Fibroblast of mammary gland (primary cell): ENCODE measurements at places on chromosomes 3 and 15.

DNA sequence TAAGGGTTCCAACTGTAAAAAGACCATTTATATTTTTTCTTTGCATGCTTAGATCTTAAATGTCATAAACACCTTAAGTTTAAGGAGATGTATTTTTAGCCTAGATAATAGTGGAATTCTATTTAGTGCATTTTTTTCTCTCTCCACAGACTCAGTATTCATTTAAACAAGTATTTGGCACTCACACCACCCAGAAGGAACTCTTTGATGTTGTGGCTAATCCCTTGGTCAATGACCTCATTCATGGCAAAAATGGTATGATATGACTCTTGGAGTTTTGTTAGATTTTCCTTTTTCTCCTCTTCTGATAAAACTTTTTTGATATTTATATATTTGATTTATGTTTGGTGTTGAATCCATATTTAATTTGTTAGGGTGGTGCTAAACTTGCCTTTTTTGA lies 7.3 kb downstream of the KIF23 start:
- no peak for DNase-seq

DNA sequence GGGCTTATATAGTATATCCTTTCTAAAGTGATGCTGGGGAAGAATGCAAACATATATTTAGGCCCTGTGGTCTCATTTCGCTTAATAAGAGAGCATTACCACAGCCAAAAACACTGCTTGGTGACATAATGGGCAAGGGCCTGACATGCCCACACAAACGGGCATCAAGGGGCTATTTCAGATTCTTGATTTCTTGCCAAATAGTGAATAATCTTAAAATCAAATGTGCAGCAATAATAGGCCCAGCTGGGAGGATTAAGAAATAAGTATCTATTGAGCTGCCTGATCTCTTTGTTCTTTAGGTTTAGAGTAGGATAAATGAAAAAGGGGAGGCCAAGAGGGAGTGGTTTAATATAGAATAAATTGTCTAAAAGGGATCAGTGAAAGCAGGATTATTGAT lies 241.0 kb upstream of the GBE1 start:
- no peak for DNase-seq

DNA sequence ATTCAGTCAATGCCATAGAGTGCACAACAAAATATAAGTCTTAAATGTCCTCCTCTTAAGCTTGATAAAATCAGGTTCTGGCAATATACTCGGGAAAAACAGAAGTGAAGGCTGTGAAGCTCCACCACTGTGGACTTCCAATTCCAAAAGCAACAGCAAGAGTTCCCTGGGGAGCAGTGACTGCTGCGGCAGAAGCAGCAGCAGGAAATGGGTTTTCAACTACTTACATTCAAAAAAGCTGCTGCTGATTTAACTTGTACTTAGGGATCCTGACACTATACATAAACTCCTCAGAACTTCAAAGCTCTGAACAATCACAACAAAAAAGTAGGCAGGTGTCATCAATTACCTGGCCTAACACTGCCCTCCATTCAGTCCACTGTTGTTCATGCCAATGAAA lies 4.7 kb downstream of the CEP152 start:
- peak; percentile 46 for DNase-seq

- DNase-seq, result no peak
These were observed 293.8 kb downstream of the IGSF11 start for GRCh38 chr3:118740722-118741290.

DNA sequence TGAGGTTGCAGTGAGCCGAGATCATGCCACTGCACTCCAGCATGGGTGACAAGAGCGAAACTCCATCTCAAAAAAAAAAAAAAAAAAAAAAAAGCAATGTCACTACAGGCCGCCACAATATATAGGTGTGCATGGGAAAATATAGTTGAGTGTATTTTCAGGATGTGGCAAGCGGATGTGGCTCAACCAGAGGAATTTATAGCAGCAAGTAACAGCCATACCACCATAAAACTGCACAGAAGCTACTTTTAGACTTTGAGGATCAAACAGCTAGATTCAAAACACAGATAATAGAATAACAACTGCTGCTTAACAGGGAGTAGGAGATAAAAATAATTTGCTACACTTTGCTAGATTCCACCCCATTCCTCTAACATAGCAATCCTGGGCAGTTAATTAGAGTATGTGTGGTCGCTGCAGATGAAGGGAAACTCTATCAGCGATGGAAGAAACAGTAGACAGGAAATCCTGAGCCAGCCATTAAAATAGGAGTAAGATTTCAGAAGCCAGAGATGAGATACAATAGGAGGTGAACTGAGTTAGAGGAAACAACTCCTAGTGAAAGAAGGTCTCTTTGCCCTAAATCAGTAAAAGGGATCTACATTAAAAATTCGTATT lies 318.7 kb upstream of the STT3B start:
- no peak for DNase-seq

DNA sequence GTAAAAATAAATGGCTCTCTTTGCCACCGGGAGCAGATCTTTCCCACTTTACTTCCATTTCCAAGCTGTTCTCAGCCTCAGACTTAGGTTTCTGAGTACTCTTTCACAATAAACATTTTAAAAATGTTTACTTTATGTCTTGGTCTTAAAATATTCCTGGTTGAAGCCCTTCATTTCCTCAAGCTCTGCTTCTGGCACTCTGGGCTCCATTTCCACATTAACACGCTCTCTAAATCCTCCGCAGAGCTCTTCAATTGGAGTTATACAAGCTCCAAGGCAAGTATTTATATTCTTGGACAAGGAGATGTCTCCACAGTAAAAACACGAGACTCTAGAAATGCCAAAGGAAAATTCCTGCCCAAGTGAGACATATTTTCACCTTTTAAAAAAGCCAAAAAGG lies 169.3 kb downstream of the GREM1 start:
- DNase-seq, result no peak

GRCh38 chr3:125069452-125069851 lies 13.7 kb upstream of the HEG1 start:
- no peak for DNase-seq

GRCh38 chr3:24100696-24101402 lies 155.8 kb downstream of the NR1D2 start:
- peak; percentile 31 for DNase-seq

DNA sequence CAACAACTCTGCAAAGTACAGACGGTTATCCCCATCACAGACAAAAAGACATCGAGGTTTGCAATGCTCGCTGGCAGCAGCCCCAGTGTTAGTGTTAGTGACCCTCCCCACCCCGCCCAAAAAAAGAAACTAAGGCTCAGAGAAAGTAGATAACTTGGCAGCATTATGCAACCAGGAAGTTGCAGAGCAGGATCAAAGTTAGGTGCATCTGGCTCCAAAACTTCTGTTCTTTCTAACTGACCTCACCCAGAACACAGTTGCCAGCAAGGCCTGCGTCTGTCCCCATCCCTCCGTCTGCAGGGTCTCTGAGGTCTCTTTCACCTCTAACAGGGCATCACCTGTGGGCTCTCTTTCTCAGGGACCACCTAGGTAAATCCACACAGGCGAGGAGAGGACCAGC lies 51.5 kb downstream of the BDH1 start:
- no peak for DNase-seq

GRCh38 chr3:13016083-13016720 lies 57.0 kb downstream of the IQSEC1 start:
- DNase-seq, result no peak

- DNase-seq, result no peak
These were observed 18.2 kb upstream of the EOGT start for GRCh38 chr3:69031635-69032034.

GRCh38 chr15:72845981-72846383 lies 62.4 kb upstream of the ADPGK start:
- DNase-seq, result peak; percentile 5

- no peak for DNase-seq
These were observed 3.0 kb upstream of the SPG11 start for GRCh38 chr15:44666210-44667038.

DNA sequence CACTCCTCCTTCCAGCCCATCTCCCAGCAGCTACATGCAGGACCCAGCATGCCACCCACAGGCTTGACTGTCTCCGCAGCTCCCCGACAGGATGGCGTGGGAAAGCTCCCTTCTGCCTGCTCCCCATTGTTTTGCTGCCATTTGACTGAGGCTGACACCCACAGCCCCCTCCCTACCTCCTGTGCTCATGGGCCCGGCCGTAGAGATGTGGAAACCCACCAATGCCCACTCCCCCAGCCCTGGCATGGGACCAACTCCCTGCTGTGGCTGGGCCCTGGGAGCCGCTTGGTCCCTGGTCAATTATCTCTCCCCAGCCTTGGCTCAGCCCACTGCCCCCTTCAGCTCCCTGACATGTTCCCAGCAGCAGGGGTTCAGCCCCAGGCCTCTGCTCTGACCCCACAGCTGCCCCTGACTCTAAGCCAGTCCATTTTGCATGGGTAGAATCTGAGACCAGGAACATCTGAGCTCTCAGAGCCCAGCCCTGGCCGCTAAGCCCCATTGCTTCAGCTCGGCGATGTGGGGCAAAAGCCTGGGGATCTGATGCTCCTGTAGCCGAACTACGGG lies 8.2 kb downstream of the C3orf22 start:
- no peak for DNase-seq

DNA sequence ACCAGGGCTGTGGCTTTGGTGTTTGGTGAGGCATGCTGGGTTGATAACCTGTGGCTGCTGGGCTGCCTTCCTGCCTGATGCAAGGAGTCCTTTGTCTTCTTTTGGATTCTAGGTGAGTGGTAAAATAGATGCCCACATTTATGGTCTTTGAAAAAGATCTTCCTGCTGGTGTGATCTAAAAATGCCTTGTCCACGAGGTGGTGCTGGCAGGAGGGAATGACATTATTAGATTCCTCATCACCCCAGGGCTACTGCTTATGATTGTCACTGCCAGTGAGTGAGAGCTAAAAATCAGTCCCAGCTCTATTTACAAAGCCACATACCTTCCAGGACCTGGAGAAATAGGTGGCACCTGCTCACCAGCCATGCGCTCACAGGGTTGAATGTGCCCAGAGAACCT lies 355.5 kb upstream of the ROPN1 start:
- no peak for DNase-seq

DNA sequence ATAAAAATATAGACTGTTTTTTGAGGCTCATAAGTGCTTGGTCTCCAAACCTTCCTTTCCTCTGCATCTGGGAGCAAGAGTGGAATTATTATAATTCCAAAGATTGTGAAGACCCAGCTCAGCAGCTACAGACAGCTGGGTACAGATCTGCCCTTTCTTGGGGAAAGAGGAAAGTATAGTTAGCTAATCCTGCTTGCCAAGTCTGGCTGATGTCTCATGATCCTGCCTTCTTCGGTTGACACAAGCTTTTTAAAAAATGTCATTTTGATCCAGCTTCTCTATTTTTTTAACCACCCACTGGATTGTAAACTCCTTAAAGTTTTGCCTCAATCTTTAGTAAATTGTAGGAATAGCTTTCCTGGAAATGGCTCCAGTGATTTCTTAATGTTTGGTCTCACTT lies 181.1 kb downstream of the LRTM1 start:
- no peak for DNase-seq

GRCh38 chr15:63918317-63918672 lies 84.5 kb upstream of the HERC1 start:
- no peak for DNase-seq

DNA sequence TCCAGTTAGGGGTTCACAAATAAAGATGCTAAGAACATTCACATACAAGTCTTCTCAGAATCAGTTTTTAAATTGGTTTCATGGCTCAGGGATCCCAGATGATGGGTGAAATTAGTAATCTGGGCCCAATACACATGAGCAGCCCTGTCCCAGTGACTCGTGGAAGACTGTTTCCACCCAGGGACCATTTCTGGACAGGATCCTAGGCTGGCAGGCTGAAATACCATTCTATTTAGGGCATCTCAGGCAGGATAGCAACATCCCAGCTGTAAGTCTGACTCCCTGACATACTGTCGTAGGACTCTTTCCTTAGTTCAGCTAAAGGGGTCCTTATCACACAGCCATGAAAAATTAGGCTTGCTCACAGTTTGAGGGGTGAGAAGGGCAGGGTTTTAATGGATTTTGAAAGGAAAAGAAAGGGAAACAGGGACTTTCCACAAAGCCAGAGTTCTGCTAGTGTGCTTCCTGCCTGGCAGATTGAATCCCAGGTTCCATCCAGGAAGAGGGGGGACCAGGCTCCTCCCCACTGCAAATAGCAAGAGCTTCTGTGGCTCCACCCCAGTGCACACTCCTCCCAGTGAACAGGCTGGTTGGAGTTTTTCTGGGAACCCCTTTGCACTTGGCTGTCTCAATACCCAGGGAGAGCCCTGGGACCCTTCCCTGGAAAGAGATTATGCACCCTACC lies 41.3 kb upstream of the LYZL4 start:
- no peak for DNase-seq

- no peak for DNase-seq
These were observed 408 bp upstream of the ARPP21 start for GRCh38 chr3:35638980-35639253.

GRCh38 chr3:23938688-23939087 lies 6.4 kb upstream of the NR1D2 start:
- DNase-seq, result no peak

DNA sequence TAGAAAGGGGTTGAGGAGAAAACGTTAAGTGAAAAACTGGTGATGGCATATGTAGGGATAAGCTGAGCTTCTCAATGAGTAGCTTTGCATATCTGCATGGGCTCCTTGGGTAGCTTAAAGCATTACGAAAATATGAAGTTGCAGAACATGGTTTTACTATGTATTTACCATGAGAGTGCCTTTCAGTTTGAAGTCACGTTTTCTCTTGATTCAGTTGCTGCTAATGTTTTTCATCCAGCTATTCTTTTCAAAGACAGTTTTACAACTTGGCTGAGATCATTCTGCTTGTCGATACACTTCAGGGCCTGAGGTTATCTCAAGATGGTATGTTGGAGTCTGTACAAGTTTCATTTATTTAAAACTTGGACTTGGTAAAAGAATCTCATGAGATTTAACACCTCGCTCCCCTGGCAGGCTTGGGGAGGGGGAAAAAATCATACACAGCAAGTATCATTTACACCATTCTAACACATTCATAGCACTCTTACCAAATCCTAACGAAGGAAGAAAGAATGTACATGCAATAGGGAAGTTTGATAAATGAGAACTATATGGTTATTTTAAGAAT lies 103.3 kb upstream of the CMC1 start:
- no peak for DNase-seq

GRCh38 chr15:36996538-36997181 lies 103.7 kb downstream of the MEIS2 start:
- no peak for DNase-seq

GRCh38 chr15:29270169-29270955 lies 740 bp upstream of the NSMCE3 start:
- peak; percentile 71 for DNase-seq

DNA sequence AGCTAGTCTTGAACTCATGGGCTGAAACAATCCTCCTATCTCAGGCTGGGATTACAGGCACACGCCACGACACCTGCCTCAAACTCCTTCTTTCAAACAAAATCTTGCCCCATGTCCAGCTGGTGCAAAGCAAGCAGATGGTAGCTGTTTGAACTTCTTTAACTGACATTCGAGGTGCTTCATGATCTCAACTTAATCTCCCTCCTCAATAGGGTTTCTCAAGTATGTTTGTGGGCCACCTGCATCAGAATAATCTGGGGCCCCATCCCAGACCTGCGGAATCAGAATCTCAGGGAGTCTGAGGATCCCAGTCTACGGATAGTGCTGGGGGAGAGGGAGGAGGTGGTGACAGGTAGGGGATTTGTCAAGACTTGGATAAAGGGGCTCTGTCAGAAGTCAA lies 20.9 kb upstream of the TRH start:
- no peak for DNase-seq

GRCh38 chr3:177905173-177906125 lies 630.8 kb upstream of the KCNMB2 start:
- peak; percentile 75 for DNase-seq

- no peak for DNase-seq
These were observed 25.5 kb upstream of the PTPRG start for GRCh38 chr3:61535826-61536225.

- DNase-seq, result no peak
These were observed 721.4 kb upstream of the CBLB start for GRCh38 chr3:106590216-106590615.

- DNase-seq, result no peak
These were observed 53.2 kb downstream of the MBNL1 start for GRCh38 chr3:152321955-152322377.
